Stimulated activated CD8-positive, alpha-beta memory T cell treated with anti-CD3 and anti-CD28 coated beads, Interleukin-12 subunit alpha, Interleukin-12 subunit beta, amount 100 ng/mL, for 1 hour (primary cell): ENCODE measurements at places on chromosomes 6 and 20.

DNA sequence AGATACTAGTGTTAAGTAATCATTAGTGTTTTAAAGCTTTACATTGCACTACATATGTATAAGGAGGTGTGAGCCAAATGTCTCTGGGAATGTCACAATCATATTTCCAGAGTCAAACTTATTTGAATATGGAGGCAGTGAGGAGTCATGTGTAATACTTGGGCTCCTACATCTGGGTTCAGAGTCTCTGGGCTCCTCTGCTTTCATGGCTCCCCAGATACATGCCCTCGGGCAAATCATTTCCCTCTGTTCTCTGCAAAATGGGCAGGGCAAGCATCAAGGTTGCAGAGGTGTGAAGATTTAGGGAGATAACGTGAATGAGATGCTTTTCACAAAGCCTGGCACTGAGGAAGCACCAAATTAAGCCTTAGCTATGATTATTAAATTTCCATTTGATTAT is 138.3 kb upstream of the SGK1 start:
- no peak for DNase-seq

GRCh38 chr20:49297605-49298530 is 20.0 kb upstream of the ZNFX1 start:
- DNase-seq = no peak

DNA sequence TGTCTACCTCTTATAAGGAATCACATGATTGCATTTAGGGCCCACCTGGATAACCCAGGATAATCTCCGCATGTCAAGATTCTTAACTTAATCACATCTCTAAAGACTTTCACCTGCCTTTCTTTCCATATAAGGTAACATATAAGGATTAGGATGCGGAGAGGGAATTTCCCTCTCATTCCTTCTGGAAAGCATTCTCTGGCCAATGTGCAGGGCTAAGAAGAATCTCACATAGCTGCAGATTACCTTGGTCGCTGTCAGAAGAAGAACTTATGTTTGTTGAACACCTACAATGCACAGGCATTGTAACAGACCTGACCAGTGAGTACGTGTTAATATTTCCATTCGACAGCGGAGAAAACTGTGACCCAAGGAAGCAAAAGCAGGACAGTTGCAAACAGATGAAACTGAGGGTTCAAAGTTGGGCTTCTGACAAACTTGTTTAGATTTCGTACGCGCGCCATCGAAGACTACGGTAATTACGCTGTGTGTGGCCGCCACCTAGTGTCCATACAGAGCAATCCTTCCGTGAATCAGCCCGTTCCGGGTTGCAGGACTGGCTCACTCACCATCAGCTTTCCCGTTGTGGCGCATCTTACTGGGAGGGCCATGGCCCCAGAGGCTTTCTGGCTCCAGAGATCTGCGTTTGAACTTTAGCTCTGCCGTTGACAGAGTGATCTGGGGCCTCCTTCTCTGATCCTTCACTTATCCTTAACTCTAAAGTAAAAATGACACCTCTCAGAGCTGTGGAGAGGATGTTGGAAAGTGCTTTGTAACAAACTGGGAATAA is 9.5 kb downstream of the C20orf202 start:
- DNase-seq = peak; percentile 57

DNA sequence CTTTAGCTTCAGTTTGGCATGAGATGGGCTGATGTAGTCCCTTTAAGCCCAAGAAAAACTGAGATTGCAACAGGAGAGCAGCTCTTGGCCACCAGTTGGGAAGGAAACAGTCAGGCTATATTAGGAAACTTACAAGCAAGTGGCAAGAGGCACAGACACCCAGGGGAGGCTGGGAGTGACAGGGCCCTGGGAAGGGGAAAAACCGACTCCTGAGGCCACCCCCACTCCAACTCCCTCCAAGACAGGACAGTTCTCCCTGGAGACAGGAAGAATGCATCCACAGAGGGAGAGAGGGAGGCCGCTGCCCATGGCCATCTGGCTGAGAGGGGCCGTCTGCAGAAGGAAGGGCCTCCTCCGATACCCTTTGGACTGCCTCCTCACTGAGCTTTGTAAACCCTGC is 20.5 kb downstream of the JPH2 start:
- no peak for DNase-seq

DNA sequence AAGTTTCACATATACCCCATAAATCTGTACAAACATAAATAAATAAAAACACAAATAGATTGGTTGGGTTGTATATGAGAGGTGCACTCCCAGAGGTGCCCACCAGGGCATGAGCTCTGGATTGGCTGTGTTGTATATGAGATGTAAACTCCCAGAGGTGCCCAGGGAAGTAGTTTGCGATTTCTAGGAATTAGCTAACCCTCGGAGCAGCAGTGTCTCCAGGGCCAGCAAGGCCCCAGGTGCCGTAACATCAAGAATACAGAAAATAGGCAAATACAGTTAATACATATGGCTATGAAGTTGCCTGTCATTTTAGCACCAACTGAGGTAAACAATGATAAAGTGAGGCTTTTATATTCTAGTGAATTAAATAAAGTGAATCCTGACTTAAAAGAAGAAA is 5.4 kb upstream of the GINM1 start:
- no peak for DNase-seq

DNA sequence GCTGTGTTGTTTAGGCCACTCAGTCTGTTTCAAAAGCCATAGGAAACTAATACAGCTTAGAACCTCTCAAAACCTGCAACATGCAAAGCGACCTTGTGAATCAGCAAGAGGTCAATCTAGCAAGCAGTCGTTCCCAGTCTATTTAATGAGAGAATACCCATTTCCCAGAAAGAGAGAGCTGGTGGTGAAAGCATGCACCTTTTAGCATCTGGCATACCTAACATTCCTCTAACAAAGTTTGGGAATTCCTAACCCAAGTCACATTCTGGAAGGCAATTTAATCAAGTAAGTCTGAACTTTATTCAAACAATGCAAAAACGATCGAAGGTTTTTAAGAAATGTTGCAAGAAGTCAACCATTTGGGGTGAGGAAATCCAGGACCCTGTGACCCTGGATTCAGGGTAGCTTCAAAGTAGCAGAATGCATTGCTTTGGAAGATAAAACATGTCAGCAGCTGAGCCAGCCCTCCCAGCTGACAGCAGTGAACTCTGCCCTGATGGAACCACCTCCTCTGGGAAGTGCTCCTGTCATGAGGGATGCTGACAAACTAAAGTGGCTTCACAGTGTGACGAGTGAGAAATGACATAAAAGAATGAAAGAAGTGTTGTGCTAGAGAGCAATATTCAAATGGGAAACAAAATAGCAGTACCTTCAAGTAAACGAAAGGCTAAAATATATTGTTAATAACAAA is 104.8 kb downstream of the GMDS start:
- DNase-seq = no peak

GRCh38 chr6:27059621-27060425 is 187.7 kb upstream of the PRSS16 start:
- DNase-seq = no peak

GRCh38 chr6:338815-339262 is 46.6 kb downstream of the DUSP22 start:
- DNase-seq = no peak

- no peak for DNase-seq
These were observed 345.2 kb upstream of the RSPO3 start for GRCh38 chr6:126773112-126773805.

- DNase-seq = no peak
These were observed 96.7 kb downstream of the OGFRL1 start for GRCh38 chr6:71385111-71385822.
